ENCODE measurements at places on chromosomes 5 and 9.

DNA sequence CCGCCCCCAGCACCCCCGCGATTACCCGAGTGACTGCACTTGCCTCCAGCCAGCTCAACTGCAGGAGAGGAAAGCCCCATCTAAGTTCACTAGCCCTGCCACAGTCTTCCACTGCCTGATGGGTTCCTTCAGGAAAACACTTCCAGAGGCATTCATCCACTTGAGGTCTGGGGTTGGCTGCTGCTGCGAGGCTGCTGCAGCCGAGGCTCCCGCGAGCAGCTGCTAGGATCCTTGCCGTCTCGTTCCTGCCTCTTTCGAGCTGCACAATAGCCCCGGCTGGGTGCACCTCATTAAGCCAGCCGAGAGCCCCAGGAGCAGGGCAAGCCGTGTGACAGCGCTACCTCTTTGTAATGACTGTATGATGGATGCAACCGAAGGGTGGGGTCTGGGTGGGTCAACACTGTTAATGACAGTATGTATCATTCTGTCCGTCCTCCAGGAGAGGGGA lies 24.2 kb upstream of the ELAVL2 start:
- no peak for DNase-seq

DNA sequence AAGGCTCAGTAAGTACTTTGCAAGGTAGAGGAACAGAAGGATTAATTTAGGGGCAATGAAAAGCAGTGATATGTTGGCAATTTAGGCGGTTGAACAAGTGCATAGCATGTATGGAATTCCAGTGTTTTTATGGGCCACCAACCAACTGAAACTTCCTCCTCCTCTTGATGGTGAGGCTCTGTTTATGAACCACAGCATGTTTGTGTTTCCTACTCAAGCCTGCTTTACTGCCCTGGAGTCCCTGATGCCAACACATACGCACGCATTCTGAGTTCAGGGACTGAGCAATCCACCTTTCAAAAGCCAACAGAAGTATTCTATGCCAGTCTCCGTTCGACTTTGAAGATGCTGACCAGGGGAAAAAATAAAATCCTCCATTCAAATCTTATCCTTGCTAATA lies 417.5 kb downstream of the EFNA5 start:
- DNase-seq, result no peak

- no peak for DNase-seq
Measured at GRCh38 chr5:132480546-132480892, 10.1 kb downstream of the IRF1 start.

- no peak for DNase-seq
Measured at GRCh38 chr9:20646656-20647055, 24.4 kb upstream of the MLLT3 start.

Data from CD4-positive, alpha-beta T cell treated with Interleukin-1 beta for 1 hour (primary cell).